Epithelial cell of esophagus (primary cell): ENCODE measurements at places on chromosomes 4 and X.

DNA sequence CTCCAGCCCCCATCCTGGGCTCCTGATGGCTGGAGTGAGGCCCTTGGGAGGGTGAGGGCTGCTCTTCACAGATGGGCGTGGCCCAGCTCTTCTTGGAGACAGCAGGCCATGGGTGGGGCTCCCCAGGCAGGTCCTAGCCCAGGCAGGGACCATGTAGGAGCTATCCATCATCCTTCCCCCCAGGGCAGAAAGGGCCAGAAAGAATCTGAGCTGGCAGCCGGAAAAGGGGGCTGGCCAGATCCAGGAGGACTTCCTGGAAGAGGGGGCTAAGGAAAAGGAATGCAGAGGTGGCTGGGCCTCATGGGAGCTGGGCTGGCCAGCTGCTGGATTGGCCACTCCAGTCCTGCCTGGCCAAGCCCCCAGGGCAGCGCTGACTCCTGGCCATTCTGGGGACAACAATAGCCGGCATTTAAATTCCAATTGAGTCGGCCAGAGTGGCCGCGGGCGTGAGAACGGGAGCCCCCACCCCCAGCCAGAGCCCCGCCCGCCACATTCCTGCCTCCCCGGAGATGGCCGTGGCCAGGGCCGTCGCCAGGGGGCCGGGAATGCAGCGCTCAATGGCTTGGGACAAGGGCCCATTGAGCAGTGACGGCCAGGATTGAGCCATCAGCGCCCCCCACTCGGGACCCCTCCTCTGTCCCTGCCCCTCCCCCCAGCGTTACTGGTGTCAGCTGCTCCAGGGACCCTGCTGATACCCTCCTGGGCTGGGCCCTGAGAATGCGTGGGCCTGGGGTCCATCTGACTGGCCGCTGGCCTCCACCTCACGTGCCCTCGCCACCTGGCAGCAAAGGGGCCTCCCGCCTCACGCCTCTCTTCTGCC is 15.1 kb upstream of the FGFR3 start:
- peak; percentile 82 for DNase-seq

DNA sequence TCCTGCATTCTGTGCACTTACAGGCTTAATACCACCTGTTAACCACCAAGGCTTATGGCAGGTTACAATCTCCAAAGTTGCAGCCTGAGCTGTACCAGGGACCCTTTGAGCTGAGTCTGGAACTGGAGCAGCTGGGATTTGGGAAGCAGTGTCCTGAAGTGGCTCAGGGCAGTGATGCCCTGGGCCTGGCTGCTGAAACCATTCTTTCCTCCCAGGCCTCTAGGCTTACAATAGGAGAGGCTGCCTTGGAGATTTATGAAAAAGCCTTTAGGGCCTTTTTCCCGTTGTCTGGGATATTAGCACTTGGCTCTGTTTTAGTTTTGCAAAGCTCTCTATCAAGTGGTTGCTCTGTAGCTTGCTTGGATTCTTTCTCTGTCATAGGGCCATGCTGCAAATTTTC is 154.3 kb upstream of the CASK start:
- no peak for DNase-seq

DNA sequence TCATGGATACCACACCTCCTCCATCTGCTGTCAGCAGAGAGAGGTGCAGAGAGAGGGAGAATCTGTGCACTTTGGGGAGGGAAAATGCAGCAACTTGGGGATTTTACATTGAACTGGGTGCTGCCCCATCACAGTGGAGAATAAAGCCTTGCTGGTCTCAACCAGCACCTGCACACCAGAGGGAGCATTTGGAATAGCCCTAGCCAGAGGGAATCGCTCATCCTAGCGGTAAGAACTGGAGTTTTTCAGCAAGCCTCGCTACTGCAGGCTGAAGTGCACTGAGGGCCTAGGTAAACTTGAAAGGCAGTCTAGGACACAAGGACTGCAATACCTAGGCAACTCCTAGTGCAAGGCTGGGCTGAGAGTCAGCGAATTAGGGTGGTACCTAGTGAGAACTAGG is 148.7 kb downstream of the KDR start:
- DNase-seq, result peak; percentile 38

GRCh38 chr4:157050561-157050960 is 25.4 kb upstream of the GLRB start:
- DNase-seq, result no peak

DNA sequence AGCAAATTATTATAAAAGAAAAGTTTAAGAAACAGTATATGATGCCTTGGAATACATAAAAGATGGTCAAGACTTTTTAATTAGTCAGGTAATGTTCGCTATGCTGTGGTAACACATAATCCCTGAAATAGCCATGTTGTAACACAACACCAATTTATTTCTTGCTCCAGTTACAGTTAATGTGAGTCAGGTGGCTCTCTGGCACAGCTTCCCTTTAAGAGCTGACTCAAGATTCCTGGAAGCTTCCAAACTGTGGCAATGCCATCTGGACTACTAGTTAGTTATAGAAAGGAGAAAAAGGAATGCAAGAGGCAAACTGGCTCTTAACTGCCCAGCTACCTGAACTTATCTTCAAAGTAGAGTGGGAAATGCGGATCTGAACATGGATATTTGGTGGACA is 210.5 kb downstream of the CHM start:
- peak; percentile 56 for DNase-seq

GRCh38 chrX:150361777-150362351 is 1.3 kb upstream of the MAMLD1 start:
- DNase-seq, result peak; percentile 4

DNA sequence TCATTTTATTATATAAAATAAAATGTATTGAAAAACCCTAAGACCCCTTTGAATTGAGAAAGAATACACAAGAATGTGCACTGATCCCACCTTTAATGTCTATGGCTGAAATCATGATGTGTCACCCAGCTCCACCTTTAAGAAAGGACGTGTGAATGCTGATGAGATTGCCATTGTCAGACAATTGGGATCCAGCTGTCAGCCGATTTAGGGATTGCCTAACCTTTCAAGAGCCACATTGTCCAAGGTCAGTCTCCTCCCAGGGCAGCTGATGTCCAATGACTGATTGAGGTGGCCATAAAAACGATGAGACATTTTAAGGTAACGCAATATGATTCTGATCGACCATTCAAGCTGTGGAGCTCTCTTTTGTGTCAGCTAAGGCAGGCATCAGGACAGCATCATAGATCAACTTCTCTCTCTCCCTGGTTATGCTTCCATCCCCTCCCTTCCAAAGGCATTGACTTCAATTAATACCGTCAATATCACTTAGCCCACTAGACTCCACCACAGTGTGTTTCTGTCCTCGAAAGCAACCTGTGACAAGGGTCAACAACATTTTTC is 1676.4 kb downstream of the PCDH7 start:
- DNase-seq, result no peak

DNA sequence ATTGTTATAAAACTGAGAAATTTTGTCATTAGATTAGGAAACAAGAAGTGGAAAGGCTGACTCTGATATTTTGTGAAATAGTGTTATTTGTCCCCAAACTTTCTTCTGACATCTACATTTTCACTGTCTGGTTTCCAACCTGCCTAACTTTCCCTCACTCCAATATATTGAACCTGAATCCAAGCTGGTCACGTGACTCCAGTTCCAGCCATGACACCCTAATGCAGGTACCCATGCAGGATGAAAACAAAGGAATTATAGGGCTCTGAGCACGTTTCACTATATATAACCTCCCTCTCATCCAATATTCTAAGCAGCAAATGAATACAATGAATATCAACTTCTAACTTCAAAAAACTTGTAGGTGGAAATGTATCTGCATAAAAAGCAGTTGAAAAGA is 231.6 kb downstream of the TLL1 start:
- no peak for DNase-seq

GRCh38 chr4:7910263-7910896 is 29.3 kb downstream of the AFAP1 start:
- DNase-seq, result peak; percentile 65

DNA sequence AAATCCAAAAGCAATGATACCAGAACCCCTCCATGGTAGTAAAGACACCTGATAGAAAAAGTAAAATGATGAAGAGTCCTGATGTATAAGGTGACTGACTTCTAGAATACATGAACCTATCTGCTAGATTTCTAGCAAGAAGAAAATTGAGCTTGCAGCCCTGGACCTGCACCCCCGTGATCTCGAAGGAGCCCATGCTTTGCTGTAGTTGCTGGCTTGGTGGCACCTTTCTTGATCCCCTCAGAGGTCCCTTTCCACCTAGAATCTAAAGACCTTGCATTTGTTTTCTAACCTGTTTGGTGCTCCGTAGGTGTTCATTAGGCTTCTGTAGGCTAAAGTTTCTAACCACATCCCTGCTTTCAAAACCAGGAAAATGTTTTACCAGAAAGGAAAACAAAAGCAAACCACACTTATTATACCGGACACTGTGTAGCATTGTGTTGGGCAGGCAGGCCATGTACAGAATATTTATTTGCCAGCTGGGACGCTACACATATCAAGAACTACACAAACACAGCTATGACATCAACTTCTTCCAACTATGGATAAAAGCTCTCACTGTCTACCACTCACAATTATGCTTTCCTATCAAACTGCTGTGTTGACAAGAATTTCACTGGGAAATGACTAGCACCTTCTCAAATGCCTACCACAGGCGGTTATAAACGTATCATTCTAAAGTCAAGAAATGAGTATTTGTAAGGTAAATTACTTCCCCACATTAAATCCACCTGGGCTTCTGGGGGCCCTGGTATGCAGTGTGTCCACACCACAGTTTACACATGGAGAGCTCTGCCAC is 316.2 kb downstream of the UNC5C start:
- DNase-seq, result no peak

DNA sequence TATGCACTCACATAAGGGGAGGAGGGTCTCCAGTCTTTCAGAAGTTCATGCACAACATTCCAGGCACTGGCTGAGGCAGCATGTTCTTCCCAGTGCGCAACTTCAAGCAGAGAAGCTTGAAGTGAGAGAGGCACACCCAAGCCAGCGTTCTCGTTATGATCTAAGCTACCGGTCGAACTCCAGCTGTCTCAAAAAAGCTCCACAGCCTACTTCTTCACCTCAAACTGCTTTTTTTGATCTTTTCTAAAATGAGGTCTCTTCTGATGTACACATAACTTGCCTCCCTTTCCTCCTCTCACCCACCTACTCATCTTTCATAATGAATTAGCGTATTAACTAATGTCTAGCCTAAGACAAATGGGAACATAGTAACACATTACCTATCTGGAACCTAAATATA is 25.3 kb downstream of the GPC4 start:
- DNase-seq, result no peak

DNA sequence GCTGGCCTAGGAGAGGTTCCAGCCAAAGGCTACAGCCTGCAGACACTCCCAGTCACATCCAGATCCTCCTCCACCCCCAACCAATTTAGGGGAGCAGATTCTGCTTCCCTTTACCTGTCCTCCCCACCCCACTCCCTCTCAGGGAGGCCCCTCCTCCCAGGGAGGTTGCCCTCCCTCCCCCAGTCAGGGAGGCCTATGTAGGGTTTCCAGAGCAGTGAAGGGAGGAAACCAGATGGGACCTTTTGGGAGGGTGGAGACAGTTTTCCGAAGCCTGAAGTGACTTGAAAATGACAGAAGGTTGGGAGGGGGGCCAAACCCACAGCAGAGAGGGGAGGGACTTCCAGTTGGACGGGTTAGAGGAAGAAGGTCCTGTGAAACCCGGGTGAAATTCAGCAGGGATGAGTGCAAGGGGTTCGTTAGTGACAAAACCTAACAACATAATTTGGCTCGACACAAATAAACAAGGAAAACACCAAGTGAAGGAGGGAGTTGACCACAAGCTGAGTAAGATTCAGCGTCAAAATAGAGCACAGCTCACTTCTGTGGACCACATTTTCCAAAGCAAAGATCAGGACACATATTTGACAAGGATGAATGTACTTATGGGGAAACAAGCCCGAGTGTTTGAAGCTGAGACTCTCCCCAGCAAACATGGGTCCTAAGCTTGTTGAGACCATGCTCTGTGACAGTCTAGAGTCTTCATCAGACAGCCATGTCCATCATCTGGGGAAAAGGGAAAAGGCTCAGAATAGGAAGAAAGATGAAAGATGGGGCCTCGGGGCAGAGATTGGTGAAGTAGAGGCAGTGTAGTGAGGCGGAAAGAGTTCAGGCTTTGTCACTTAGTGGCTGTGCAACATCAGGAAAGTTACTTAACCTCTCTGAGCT is 46.4 kb downstream of the PRPS1 start:
- peak; percentile 50 for DNase-seq

GRCh38 chr4:37483610-37484009 is 202.6 kb downstream of the RELL1 start:
- DNase-seq, result no peak

GRCh38 chr4:179634862-179635261 is 2192.6 kb upstream of the AGA start:
- no peak for DNase-seq

- DNase-seq, result peak; percentile 13
These were observed 26.4 kb downstream of the SPIN3 start for GRCh38 chrX:56968980-56969379.

DNA sequence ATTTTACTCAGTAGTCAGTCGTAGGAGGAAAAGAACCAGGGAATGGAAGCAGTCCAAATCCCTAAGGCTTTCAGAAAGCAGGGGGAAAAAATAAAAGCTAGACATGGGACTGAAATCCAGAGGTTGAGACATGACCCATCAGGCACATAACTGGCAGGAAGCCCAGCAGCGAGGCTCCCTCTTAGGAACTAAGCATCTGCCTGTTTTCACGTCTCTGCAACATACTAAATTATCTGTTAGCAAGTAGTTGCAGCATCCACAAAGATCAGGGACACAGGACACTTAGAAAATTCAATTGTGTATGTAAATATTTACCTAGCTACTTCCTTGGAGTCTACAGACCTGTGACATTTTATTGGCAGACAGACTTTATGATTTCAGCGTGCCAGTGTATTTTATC is 118.0 kb upstream of the EDNRA start:
- peak; percentile 73 for DNase-seq

DNA sequence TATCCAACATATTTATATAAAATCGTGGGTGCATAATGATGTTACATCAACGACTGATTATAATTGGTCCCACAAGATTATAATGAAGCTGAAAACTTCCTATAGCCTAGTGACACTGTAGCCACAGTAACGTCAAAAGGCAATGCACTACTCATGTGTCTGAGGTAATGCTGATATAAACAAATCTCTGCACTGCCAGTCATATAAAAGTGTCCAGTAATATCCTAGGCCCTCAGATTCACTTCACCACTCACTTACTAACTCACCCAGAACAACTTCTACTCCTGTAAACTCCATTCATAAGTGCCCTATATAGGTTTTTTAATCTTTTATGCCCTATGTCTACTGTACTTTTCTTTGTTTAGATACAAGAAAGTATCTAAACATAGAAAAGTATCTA is 18.8 kb downstream of the FRYL start:
- no peak for DNase-seq

GRCh38 chr4:77385124-77385969 is 220.3 kb upstream of the CXCL13 start:
- DNase-seq, result peak; percentile 79

- DNase-seq, result peak; percentile 93
These were observed 71.7 kb downstream of the DDX60L start for GRCh38 chr4:168408620-168409019.

DNA sequence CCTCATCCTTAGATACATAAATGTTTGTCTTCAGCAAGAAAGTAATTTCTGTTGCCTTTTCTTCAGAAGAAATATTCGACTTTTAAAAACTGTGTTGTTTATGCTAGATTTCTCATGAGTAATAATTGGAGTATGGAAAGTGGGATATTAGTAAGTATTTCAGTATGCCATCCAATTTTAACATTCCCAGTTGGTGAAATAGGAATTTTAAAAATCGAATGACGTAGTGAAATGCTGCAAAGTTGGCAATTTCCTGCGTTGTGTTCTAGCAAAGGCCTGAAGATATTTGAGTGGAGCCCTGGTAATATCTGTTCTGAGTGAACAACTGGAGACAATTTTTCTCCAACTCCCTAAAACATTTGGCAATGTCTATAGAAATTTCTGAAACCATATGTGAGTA is 190.1 kb downstream of the ZNF330 start:
- DNase-seq, result no peak
